ENCODE measurements at places on chromosomes 13 and 19.

DNA sequence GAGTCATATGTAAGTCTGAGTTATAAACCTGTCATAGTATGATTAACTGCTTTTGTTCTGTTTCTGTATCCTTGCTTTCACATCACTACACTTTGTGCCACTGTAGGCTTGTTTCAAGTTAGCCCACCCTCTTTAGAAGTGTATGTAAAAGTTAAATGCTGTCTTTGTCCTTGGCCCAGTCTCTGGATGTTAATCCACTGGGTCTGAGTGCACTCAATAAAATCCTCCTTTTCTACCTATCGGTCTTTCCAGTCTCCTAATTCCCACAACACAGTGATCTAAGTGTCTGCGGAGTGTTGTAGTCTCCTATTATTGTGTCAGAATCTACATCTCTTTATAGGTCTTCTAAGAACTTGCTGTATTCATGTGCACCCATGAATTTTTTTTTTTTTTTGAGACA, 14.1 kb downstream of the ZNF429 start:
- DNase-seq = peak; percentile 17

DNA sequence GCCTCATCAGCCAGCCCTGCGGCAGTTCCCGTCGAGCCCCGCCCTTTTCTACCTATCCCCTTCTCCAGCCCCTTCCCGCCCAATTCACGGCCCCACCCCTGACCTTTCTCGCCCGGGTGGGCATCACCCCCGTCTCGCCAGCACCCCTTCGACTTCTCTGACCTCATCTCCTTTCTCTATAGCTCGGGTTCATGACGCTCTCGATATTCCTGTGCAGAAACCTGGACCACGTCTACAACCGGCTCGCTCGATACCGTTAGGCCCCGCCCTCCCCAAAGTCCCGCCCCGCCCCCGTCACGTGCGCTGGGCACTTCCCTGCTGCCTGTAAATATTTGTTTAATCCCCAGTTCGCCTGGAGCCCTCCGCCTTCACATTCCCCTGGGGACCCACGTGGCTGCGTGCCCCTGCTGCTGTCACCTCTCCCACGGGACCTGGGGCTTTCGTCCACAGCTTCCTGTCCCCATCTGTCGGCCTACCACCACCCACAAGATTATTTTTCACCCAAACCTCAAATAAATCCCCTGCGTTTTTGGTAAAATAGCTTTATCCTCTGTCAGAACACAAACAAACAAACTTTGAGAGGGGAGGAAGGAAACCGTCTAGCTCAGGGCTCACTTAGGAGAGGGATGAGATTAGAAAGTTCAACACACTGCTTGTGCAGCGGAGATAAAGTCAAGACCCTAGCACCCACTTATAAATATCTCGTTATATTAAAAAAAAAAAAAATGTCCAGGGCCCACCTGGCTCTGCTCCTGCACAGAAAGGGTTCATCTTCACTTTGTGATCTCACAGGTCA, 5.1 kb downstream of the CD37 start:
- peak; percentile 29 for DNase-seq

- no peak for DNase-seq
These were observed 1611.1 kb downstream of the SLITRK5 start for GRCh38 chr13:89282241-89282640.

GRCh38 chr13:26897706-26898550, 137.3 kb upstream of the GPR12 start:
- DNase-seq = no peak

DNA sequence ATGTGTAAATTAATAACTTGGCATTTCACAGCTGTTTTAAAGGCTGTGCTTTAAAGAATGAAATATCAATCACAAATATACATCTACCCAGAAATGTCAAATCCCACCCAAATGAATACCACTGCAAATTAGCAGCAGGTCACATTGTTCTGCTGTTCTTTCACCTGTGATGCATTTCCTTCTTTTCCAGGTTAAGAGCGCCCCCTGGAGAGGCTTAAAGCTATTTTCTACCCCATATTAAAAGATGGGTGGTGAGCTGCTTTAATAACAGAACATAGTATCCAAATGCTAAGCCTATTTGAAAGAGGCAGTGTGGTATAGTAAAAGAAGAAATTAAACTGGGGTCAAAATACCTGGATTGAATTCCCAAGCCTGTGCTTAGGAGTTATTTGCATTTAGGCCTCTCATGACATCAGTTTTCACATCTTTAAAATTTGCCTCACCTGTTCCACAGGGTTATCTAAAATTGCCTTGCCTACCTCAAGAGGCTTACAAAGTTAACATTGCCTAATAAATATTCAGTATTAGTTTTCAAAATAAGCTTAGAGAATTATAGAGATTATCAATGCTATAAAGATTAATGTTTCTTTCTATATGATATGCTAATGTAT, 396.9 kb upstream of the SLITRK5 start:
- DNase-seq = peak; percentile 30

GRCh38 chr19:12952488-12953137, 4.4 kb downstream of the GADD45GIP1 start:
- DNase-seq = peak; percentile 40

DNA sequence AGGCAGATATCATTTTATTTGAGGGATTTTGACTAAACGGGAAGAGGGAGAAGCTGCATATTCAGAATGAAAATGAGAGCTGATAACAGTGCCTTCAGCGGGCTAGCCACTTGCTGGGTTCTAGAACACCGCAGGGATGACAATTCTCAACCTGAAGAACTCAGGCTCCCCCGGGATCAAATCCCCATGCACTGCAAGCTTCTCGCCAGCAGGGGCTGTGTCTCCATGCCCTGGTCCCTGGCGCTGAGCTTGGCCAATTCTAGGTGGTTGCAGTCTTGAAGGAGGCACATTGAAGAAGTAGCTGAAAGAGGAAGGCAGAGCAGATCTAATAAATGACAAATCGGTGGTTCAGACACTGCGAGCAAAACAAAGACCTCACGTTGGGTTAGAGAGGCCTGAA, 128.7 kb downstream of the UQCRFS1 start:
- no peak for DNase-seq

GRCh38 chr19:53131085-53131590, 1.6 kb downstream of the ZNF415 start:
- DNase-seq = no peak

DNA sequence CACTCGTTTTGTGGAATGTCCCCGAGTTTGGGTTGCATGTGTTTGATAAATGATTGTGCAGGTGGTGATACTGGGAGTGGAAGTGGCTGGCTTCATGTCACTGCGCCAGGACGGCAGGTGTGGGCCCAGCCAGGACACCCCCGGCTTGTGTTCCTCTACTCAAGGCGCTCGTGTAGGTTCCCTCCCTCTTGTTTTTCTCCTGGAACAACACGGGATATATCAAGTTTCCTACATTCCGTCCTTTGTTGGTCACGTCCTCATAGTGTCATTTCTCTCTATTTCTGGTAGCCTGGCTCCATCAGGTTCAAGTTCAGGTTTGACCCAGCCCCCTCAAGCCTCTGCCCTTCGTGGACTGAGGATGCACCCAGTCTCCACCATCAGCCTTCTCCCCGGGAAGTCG, 16.3 kb downstream of the IL17D start:
- no peak for DNase-seq
